ENCODE measurements at places on chromosomes 2 and 18.

DNA sequence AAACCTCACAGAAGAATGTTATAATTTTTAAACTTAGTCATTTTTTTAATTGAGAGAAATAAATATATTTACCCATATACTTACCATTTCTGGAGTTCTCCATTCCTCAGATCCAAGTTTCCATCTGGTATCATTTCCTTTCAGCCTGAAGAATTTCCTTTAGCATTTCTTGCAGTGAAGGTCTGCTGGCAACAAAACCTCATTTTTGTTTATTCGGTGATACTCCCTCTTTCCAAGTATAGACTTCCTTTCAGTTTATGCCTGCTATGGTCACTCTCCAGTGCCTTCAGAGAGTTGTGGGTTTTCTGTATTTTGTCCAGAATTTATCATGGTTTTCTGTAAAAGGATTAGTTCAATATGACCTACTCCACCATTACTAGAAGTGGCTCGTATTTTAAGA lies 17.0 kb downstream of the WDPCP start:
- no peak for DNase-seq

GRCh38 chr2:148882051-148882450 lies 7.0 kb downstream of the KIF5C start:
- no peak for DNase-seq

DNA sequence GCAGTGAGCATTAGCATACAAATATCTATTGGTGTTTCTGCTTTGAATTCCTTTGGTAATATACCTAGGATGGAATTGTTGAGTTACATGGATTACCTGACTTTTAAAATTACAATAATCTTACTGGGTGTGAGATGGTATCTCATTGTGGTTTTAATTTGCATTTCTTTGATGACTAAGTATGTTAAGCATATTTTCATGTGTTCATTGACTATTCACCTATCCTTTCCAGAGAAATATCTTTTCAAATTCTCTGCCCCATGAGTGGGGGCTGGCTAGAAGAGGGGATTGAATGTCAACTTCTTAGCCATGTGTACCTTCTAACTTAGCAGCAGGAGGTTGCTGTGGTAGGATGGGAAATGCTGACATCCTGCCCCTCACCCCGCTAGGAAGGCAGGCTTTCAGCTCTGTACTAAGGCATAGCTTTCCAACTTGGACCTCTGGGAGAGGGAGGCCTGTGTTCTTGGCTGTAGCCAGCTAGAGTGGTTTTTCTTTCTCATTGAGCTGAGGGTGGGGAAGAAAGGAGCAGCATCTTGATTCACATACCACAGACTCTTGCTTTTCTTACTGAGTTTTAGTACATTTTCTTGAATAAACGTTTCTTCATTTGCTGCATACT lies 63.3 kb upstream of the TTC27 start:
- DNase-seq, result no peak

DNA sequence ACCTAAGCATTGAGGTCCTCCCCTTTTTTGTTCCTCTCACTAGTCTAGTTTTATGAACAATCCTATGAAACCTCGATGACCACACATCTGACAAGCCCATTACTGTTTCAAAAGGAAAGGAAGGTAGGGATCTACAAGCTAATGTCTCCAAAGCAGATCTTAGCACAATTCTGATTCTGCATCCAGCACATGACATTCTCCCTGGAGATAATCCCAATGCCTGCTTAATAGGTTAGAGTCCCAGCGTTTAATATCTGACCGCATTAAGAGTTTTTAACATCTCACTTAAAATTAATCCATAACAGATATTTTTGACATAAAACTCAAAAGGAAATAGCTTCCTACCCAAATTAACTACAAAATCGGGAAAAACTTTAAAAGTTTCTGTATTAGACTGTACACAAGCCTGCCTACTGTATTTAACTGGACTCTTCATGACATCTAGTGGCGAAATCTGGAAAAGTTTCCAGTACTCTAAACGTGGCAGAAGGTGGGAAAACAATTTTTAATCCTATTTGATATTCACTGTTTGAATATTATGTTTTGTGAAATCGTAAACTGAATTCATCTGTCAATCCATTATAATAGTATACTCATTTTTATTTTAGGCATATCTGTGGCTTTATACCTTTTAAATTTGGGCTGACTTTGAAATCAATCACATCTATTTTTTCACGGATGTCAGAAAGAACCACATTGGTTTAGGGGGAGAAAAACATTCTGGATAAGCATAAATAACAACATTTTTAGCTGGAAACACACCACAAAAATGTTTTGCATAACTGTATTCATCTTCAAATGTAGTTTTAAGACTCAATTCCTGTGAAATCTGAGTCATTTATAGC lies 62.4 kb downstream of the TXNL1 start:
- DNase-seq, result peak; percentile 68

DNA sequence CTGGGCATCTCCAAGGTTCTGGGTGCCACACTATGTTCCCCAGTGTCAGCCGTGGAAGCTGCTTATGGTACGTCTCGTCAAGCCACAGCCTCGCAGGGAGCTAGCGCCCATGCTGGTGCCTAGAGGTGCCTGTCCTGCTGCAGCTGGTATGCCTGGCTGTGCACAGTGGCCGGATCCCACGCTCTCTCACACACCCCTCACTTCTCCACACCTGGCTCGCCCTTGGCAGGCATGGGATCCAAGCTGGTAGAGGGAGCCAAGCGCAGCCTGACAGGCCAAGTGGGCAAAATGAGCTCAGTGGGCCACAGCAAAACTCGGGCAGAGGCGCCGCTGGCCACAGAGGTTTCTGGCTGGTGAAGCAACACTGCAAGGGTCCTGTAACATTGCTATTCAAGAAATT lies 156.1 kb upstream of the RBMS1 start:
- DNase-seq, result no peak

DNA sequence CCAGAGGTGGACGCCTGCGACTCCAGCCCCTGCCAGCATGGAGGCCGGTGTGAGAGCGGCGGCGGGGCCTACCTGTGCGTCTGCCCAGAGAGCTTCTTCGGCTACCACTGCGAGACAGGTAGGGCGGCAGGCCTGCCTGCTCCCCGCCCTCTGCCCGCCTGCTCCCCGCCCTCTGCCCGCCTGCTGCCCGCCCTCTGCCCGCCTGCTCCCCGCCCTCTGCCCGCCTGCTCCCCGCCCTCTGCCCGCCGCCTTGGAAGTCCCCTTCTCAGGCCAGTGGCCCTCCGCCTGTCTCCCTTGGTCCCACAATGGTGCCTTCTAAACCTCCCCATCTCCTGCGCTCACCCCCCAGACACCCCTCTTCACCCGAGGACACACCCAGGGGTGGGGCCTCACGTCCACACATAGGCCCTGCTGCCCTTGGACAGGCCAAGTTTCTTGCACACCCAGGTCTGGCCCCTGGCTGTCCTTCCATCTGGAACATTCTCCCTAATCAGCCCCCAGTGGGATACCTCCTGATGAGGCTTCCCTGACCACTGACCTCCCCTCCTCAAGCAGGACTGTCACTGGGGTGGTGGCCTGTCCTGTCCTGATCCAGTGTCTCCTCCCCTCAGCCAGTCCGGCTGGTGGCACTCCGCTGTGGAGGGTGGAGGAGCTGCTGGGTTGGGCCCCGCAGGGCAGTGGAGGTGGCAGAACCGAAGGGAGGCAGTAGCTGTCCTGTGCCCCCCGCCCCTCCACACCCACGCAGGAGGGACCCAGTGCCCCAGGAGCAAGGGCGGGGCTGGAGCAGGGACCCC lies 37.9 kb downstream of the MTERF4 start:
- peak; percentile 58 for DNase-seq

DNA sequence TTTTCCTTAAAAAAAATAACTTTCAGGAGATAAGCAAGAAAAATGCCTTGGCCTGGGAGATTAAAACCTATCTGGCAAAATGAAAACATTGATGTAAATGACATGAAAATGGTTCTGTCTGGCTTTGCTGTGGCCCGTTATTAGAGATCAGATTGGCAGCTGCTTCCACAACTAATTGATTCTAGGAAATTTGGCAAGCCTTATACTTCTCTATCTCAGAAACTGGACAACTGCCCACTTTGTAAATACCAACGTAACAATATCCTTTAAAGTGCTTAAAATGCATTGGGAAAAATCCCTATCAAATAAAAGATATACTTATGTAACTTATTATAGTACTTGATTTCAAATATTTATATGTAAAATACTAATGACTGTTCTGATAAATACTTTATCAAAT lies 14.2 kb upstream of the SKA1 start:
- DNase-seq, result no peak

DNA sequence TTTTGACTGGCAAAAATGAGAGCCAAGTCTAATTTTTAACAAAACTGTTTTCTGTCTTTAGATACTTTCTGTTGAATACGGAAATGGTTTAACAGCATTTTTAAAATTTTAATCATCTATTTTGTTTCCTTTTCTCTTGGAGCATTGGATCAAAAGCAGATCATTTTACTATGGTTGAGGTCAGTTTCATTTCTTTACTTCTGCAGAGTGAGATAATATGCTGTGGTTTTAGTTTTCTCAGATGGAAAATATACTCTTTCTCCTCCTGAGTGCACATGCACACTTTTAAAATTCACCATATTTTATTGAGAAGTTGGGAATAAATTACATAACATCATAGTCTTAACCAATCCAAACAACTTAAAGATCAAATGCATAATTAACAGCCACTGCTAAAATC lies 283.3 kb downstream of the SLC8A1 start:
- no peak for DNase-seq

DNA sequence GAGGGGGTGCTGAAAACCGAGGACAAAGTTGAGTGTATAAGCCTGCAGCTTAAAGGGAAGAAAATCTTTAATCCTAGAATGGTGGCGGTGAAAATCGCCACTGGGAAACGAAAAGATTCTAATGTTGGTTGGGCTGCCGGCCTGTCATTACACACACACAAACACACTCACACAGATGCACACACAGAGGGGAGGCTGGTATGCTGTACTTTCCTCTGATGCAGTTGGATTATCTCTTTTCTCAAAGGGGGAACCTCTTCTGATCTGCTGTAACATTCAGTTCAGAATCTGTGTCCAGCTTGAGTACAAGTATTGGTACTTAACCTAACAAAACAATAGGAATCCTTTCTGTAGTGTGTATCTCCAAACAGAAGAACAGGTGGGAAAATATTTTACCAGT lies 39.0 kb downstream of the ANXA4 start:
- no peak for DNase-seq

DNA sequence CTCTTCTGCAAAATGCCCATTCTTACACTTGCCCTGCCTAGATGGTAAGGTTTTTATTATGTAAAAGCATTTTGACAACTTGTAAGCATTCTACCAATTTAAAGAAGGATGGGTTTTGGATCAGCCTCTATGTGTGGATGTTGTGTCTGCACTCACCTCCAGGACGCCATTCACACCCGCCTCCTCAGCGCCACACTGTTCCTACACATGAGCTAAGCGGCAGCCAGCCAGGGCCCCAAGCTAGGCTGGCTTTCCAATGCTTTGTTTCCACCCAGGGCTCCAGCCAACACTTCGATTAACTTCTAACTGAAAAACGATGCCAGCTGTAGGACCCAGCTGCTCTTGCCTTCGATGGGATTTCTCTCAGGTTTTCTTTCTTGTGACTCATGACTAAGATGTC lies 73.3 kb upstream of the FZD7 start:
- DNase-seq, result no peak

- DNase-seq, result no peak
Measured at GRCh38 chr2:174120346-174120745, 128.0 kb downstream of the OLA1 start.

DNA sequence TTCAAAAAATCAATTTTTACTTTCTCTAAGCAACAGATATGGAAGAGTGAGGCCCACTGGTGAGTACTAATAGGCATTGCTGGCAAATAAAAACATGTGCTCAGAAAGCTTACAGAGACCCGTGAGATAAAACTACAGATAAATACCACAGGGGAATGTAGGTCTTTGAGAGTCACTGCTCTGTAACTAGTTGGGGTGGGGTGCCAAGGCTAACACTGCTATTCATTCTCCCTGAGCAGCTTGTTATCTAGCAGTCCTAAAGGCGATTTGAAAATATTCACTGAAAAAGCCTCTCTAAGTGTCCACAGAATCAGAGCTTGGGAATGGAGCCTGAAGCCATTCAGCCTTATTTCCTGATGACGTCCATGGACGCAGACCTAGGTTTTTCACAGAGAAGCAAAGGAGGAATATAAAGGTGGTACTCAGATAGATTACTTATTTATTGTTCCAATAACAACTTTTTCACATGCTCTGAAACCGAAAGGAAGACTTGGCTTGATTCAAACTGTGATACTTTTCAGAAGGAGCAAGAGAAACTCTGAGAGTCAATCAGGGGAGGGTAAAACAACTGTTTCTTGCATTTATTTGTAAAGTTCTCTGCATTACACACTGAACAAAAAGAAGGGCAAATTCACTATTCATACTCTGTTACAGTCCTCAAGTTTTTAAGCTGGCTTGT lies 188.4 kb downstream of the PPP1R1C start:
- DNase-seq, result no peak

GRCh38 chr18:68314403-68314802 lies 400.5 kb downstream of the TMX3 start:
- DNase-seq, result no peak

GRCh38 chr2:241157841-241158545 lies 7.7 kb downstream of the PPP1R7 start:
- no peak for DNase-seq

DNA sequence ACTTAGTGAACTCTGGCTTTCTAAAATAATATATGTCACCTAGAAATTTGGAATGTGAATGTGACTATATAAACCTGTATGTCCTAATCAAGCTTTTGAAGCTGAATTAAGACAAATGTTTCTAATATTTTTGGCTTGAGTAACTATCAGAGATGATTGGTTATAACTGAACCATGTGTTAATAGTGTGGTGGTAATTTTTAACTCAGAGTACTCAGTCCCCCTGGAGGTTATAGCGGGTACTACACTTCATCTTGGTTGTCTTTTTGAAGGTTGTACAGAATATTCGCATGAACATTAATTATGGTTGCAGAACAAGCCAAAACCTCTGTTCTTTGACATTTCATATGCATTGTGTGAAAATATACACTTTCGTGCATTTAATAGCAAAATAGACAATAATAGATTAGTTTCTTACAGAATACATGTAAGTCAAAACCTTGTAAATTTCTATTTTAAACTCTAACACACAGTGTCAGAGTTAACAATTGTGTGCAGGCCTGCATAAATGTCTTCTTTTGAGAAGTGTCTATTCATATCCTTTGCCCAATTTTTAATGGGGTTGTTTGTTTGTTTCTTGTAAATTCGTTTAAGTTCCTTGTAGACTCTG lies 86.0 kb downstream of the OSBPL6 start:
- peak; percentile 36 for DNase-seq

Measured in B cell (primary cell).